ENCODE measurements at places on chromosomes 6 and 20.
A peak's percentile ranks its signal among the peaks of the same experiment; 100 is the strongest.

DNA sequence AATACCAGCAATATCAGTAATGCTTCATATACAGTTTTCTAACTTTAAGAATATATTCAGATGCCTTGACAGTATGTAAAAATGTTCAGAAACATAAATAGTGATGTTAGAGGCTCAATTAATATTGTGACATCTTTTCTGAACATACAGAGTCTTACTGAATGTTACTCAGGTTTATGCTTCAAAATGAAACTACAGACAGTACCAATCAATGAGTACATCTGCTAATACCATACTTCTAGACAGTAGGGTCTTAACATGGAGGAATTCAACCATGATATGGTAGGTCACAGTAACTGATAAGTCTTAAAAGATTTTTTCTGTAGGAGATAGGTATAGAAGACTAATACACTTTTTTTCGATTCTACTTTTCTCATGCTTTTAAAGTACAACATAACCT lies 8.3 kb downstream of the GCLC start:
- DNase-seq: no peak

GRCh38 chr6:98827295-98828159 lies 6.8 kb upstream of the POU3F2 start:
- DNase-seq: no peak

- DNase-seq: no peak
These were observed 189.1 kb downstream of the TBX18 start for GRCh38 chr6:84575264-84575663.

GRCh38 chr6:55016261-55016660 lies 158.1 kb upstream of the HCRTR2 start:
- DNase-seq: no peak

- DNase-seq: no peak
These were observed 120.6 kb upstream of the NXT1 start for GRCh38 chr20:23229989-23230388.

DNA sequence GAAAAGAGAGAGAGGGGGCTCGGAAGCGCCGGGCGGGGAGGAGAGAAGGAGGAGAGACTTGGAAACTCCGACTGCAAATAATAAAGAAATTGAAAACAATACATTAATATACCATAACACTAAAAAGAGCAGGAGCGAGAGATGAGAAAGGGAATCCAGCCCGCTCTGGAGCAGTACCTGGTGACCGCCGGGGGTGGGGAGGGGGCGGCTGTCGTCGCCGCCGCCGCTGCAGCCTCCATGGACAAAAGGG lies 338 bp downstream of the E2F3 start:
- DNase-seq: peak; percentile 50

- no peak for DNase-seq
These were observed 194.2 kb downstream of the PRL start for GRCh38 chr6:22102671-22103070.

GRCh38 chr6:168072730-168073129 lies 6.3 kb downstream of the FRMD1 start:
- no peak for DNase-seq

All from NCI-H187 (cell line).